ENCODE measurements at places on chromosomes 4 and X.

GRCh38 chr4:93199492-93199891, 629.1 kb upstream of the ATOH1 start:
- H3K27ac ChIP-seq, result no peak overlapping the region
- H3K4me1 ChIP-seq, result no peaks in the 10 kb centered on the region
- DNase-seq, result no peak
- H3K27me3 ChIP-seq, result no peaks in the 10 kb centered on the region
- no peak overlapping the region for H3K4me3 ChIP-seq

GRCh38 chr4:6916587-6917460, 7.2 kb downstream of the TBC1D14 start:
- no peaks in the 10 kb centered on the region for H3K36me3 ChIP-seq
- DNase-seq, result no peak
- H3K4me3 ChIP-seq, result no peak overlapping the region
- H3K27ac ChIP-seq, result no peak overlapping the region

DNA sequence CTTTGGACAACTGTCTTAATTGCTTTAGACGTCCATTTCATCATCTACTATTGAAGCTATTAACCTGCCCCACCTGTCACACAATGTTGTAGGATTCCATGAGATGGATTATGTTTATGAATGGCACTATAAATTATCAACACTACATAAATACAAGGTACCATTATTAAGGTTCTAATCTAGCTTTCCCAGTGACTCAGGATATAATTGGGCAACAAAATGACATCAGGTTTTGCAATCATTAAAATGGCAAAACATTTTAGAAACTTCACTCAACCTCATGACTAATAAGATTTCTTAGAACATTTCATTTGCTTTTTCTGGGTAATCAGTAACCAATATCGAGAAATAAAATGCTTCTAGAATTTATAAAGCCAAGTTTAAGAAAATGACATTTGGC, 9.2 kb downstream of the HOPX start:
- H3K27me3 ChIP-seq, result no peaks in the 10 kb centered on the region
- no peaks in the 10 kb centered on the region for H3K36me3 ChIP-seq
- H3K4me1 ChIP-seq, result no peaks in the 10 kb centered on the region
- H3K27ac ChIP-seq, result no peak overlapping the region
- H3K4me3 ChIP-seq, result no peak overlapping the region
- no peak for DNase-seq

DNA sequence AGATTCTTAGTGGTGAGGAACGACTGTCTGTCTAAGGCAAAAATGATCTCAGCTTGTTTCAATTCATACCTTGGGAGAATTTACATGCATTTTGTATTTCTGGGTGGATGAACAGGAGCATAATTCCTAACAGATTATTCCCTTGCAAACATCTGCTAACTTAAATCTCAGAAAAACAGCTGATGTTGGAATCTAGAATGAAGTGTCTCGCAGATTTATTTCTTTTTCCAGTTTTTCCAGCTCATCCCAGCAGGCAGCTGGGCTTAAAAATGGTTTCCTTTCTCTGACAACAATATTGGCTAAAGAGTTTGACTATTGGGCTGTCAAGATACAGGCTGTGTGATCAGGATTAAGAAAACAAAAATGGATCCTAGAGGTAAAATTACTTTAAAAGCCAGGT, 1.1 kb downstream of the LNX1 start:
- H3K4me1 ChIP-seq, result peaks cover 20% of the 10 kb centered on the region
- H3K4me3 ChIP-seq, result no peak overlapping the region
- H3K27ac ChIP-seq, result no peak overlapping the region
- no peaks in the 10 kb centered on the region for H3K27me3 ChIP-seq
- no peak for DNase-seq
- no peaks in the 10 kb centered on the region for H3K36me3 ChIP-seq

DNA sequence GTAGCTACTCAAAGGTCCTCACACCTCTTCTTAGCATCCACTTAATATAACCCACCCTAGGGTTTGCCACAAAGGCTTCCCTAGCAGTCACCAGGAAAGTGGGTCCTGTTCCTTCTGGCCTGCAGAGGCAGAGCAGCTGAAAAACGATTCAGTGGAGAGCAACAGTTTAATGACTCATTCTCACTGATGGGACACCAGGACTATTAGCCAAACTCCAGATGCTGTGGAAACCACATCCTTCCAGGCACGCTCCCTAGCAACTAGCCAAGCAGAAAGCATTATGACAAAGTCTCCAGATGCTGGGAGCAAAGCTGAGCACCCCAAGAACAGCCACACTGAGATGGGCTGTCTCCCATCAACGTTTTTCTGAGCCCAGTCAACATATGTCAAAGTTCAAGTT, 30.3 kb upstream of the UTP14A start:
- H3K27ac ChIP-seq, result no peak overlapping the region
- DNase-seq, result no peak
- H3K4me3 ChIP-seq, result no peak overlapping the region

GRCh38 chr4:683982-684622, 4.8 kb downstream of the SLC49A3 start:
- H3K27ac ChIP-seq, result no peak overlapping the region
- H3K4me3 ChIP-seq, result no peak overlapping the region
- H3K36me3 ChIP-seq, result no peaks in the 10 kb centered on the region
- DNase-seq, result peak; percentile 74
- H3K4me1 ChIP-seq, result peaks cover 42% of the 10 kb centered on the region

DNA sequence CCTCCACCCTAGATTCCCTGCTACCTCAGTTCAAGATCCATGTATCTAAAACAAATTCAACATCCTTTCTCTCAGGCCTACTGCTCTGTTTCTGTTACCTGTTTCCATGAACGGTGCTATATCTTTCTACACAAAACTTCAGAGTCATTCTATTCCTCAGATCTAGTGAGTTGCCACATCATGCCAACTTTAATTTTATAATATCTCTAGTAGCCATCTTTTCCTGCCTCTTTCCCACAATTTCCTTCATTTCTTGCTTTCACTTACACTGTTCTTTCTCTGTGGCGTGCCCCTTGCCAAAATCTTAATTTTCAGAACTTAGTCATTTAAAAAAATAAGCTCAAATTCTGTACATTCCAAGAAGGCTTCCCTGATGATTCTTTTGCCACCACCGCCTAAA, 15.2 kb downstream of the GUCY1A1 start:
- peak overlapping the region; percentile 41 for H3K27ac ChIP-seq
- H3K36me3 ChIP-seq, result no peaks in the 10 kb centered on the region
- no peak for DNase-seq
- H3K4me1 ChIP-seq, result peaks cover 13% of the 10 kb centered on the region

DNA sequence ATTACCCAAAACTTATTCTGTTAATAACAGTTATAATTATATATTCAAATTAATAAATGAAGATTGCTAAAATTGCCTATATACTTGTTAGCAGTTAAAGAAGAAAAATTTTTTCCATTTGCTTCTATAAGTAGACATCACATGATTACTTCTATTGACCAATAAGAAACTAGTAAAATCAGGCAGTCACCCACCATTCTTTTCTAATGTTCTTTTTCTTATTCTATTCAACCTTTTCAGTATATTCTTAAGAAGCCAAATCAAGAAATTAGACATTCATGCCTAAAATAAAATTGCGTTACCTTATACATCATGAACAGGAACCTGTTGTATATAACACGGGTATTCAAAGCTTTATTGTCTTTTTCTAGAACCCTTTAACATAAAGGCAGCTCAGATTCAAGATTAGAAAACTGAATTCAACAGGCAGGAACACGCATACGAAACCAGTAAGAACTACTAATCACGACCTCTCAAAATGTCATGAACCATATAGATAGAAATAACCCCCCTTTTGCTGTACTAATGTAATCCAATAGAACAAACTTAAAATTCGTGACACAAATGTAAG, 568.1 kb upstream of the DIPK2B start:
- H3K4me1 ChIP-seq, result no peaks in the 10 kb centered on the region
- H3K36me3 ChIP-seq, result no peaks in the 10 kb centered on the region
- H3K27ac ChIP-seq, result peak overlapping the region; percentile 64
- no peaks in the 10 kb centered on the region for H3K27me3 ChIP-seq
- peak overlapping the region; percentile 53 for H3K4me3 ChIP-seq
